H9 (cell line): ENCODE measurements at places on chromosomes 2 and 18.
A peak's percentile ranks its signal among the peaks of the same experiment; 100 is the strongest.

DNA sequence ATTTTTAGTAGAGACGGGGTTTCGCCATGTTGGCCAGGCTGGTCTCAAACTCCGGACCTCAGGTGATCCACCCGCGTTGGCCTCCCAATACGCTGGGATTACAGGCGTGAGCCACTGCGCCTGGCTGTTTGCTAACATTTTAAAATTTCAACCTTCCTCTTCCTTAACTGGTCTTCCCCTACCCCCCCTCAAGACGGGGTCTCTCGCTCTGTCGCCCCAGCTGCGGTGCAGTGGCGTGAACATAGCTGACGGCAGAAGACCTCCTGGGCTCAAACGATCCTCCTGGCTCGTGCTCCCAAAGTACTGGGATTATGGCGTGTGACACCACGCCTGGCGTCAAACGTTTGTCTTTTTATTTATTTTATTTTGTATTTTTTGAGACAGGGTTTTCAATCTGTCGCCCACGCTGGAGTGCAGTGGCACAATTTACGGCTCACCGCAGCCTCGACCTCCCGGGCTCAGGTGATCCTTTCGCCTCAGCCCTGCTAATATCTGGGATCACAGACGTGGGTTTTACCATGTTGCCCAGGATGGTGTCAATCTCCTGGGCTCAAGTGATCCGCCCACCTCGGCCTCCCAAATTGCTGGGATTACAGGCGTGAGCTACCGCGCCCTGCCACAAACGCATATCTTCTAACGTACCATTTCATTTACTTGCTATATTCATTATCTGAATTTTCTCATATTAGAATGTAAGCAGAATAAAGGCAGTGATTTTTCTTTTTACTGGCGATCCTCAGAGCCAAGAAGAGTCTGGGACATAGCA is 984 bp upstream of the MSH2 start:
- DNase-seq = peak; percentile 60

DNA sequence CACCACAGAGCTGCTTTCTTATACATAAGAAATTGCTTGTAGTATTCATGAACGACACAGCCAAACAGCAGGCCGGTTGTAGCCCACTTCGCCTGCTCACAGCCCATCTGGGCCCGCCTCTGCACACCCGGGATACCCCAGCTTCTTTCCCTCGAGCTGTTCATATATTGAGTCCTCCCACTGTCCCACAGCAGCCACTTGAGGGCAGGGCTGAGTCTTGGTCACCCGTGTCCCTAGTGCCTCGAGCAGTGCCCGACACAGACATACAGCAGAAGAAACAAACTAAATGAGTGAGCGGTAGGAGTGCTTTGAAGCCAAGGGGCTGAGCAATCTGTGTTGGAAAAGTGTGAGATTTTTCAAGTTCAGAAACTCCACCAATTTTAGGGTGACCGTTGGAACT is 251.4 kb downstream of the KLHL29 start:
- DNase-seq = no peak

DNA sequence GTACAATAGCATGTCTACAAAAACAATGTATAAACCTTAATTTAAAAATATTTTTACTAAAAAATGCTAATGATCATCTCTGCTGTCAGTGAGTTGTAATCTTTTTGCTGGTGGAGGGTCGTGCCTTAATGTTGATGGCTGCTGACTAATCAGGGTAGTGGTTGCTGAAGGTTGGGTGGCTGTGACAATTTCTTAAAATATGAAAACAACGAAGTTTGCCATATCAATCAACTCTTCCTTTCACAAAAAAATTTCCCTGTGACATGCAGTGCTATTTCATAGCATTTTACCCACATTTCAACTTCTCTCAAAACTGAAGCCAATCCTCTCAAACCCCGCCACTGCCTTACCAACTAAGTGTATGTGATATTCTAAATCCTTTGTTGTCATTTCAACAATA is 112.4 kb downstream of the OLA1 start:
- no peak for DNase-seq

- DNase-seq = no peak
Observed at GRCh38 chr2:39913648-39914461, 134.8 kb upstream of the THUMPD2 start.

GRCh38 chr2:161976917-161977316 is 97.1 kb downstream of the DPP4 start:
- no peak for DNase-seq

- no peak for DNase-seq
Observed at GRCh38 chr18:37207343-37207742, 358.3 kb downstream of the CELF4 start.

DNA sequence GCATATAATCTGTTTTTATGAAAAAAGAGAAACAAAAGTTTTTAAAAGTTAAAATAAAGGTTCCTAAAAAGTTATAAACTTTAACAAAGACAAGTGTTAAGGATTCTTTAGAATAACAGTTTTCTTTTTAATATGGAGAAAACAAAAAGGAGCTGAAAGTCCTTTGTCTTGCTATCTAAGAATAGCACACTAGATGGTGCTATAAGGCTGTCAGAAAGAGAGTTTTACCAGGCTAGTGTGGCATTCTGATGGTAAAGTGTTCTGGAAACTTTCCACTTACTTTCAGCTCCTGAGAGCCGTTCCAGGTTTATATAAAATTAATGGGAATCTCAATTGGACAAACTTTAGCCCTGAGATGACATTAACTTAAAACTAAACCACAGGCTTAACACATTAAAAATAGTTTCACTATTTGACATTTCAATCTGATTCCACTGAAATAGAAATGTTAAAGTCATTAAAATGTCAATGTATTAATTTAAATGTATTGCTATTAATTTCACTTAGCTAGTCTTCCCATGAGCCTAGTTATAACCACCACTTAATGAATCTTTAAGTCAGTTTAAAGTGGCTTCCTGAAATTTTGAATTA is 3.7 kb downstream of the FBXO48 start:
- DNase-seq = no peak

GRCh38 chr2:139098961-139099360 is 318.8 kb upstream of the NXPH2 start:
- DNase-seq = no peak

DNA sequence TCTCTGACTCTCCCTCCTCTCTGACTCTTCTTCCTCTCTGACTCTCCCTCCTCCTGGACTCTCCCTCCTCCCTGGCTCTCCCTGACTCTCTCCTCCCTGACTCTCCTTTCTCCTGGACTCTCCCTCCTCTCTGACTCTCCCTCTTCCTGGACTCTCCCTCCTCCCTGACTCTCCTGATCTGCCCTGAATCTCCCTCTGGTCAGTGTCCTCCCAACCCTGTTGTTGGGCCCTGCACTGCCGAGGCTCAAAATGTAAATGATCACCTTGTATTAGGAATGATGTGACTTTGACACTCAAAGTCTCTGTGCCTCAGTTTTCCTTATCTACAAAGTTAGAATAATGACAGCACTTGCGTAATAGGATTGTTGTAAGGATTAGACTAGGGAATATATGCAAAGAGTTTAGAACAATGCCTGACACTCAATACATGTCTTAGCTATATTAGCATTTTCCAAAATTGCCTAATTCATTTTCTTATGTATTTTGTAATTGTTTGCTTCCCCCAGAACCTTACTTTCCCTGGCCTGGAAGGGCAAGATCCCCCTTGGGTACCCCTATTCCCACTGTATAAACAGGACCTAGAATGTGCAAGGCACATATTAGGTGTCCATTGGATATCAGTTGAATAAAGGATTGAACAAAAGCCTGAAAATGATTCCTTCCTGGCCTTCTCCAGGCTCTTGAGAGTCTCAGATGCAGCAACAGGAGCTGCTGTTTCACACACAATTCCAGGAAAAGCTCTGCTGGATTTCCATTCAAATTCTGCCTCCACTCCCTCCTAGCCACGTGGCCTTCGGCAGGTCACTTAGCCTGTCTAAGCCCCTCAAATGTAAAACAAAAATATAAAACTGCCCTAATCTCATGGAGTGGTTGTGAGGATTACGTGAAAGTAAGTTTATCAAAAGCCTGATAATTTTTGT is 170.1 kb downstream of the INHBB start:
- no peak for DNase-seq

DNA sequence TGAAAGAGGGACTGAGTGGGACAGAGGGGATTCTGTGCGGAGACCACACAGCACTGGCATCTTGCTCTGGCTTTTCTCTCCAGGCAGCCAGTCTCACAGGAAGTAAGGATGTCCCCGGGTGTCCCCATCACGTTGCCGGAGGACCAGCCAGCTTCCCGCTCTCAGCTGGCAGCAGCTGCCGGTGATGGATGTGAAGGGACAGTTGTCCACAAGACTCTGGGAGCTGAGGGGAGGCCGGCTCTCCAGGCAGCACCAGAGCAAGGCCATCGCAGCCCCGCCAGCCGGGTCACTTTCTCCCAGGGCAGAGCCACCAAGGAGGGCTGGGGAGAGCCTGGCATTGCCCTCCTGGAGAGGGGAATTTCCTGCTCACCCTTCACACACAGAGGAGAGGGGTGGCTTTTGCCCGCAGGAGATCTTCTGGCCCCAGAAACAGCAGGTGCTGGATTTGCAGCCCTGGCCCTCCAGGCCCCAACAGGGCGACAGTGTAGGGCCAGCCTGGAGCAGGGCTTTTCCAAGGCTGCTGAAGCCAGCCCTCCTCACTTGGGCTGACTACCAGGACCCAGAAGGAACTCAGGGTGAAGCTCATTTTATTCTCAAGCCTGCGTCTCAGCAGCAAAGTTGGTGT is 24.0 kb upstream of the B3GNT7 start:
- no peak for DNase-seq

GRCh38 chr2:88218981-88219380 is 48.8 kb downstream of the THNSL2 start:
- DNase-seq = peak; percentile 28

DNA sequence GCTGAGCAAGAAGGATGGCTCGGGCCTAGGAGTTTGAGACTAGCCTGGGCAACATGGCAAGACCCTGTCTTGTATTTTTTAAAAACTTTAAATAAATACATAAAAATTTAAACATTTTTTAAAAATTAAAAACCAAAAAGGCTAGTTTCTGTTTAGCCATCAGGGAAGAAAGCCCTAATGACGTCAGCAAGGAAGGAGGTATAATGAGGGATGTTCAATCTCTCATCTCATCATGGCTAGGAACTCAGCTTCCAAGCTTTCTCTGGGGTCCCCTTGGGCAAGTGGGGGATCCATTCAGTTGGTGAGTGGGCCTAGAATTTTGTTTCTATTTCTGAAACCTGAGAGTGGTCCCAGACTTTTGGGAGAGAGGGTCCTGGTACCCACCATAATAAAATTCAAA is 35.1 kb upstream of the SLC25A52 start:
- DNase-seq = no peak

DNA sequence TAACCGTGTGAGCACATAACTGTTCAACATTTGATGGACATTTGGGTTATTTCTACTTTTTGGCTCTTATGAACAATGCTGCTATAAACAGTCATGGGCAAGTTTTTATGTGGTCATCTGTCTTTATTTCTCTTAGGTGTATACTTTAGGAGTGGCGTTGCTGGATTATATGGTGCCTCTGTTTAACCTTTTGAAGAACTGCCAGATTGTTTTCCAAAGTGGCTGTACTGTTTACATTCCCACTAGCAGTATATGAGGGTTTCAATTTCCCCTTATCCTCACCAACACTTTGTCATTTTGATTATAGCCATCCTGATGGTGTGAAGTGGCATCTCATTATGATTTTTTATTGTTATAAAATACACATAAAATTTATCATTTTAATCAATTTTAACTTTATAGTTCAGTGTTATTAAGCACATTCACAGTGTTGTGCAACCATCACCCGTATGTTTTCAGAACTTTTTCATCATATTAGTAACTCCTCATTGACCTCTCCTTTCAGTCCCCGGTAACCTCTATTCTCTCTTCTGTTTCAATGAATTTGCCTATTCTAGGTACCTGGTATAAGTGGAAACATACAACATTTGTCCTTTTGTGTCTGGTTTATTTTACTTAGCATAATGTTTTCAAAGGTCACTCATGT is 55.4 kb downstream of the EML4 start:
- no peak for DNase-seq

- no peak for DNase-seq
Observed at GRCh38 chr18:74153377-74153776, 5.1 kb downstream of the TIMM21 start.

DNA sequence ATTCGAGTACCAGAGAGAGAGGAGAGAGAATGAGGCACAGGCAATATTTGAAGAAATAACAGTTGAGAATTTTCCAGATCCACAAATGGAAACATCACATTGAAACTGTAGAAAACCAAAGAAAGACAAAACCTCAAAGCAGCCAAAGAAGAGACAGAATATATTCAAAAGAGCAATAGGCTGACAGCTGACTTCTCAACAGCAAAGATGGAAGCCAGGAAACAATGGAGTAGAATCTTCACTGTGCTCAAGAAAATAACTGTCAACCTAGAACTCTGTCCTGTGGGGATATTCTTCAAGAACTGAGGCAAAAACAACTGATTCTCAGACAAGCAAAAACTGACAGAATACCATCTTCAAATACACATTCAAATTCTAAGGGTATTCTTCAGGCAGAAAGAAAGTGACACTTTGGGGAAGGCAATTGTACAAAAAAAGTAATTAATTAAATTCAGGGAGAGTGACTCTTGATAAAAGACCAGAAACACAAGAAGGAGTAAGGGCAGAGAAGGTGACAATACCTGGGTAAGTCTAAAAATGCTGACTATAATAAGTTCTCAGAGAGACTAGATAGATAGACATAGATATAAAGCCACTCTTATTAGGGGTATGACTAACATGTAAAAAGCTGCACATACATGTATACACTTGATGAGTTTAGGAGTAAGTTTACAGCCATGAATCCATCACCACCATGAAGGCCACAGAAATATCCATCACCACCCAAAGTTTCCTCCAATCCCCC is 25.6 kb downstream of the ANKMY1 start:
- DNase-seq = no peak

- DNase-seq = peak; percentile 58
Observed at GRCh38 chr2:42492691-42493467, 903 bp downstream of the KCNG3 start.

DNA sequence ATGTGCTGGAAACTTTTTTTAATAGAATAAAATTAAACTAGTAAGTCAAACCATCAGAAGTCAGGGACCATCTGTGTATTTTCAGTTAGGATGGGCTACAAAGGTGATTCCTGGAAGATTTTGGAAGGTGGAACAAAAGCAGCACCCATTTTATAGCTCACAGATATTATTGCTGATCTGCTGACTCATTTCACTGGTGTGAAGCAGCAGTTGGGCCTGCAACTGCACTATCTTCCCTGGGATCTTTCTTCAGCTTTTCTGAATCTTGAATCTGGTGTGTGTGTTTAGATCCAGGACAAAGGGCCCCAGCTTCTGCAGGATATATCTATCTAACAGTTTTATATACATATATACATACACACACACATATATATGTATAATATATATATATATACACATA is 35.6 kb upstream of the BCL11A start:
- no peak for DNase-seq

DNA sequence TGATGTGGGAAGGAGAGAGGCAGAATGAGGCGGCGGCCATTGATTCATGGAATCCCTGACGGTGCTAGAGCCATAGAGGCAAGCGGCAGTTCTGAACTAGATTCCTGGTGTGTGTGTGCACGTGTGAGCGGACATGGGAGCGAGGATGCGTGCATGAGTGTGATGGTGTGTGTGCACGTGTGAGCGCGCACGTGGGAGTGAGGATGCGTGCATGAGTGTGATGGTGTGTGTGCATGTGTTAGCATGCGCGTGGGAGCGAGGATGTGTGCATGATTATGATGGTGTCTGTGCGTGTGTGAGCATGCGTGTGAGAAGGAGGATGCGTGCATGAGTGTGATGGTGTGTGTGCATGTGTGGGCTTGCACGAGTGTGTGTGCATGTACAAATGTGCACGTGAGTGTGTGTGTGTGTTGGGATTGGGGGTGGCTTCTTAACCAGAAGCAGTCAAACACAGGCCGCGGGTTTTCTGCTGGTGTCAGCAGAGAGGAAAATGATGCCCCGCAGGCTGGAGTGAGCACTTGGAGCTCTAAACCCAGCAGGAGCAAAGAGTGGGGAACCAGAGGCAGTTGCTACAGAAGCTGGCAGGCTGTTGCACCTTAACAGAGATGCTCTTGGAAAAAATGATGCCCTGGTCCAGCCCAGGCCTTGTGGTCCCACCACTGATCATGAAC is 29.5 kb downstream of the DIPK1C start:
- DNase-seq = no peak
